ENCODE measurements at places on chromosomes 13 and 19.

DNA sequence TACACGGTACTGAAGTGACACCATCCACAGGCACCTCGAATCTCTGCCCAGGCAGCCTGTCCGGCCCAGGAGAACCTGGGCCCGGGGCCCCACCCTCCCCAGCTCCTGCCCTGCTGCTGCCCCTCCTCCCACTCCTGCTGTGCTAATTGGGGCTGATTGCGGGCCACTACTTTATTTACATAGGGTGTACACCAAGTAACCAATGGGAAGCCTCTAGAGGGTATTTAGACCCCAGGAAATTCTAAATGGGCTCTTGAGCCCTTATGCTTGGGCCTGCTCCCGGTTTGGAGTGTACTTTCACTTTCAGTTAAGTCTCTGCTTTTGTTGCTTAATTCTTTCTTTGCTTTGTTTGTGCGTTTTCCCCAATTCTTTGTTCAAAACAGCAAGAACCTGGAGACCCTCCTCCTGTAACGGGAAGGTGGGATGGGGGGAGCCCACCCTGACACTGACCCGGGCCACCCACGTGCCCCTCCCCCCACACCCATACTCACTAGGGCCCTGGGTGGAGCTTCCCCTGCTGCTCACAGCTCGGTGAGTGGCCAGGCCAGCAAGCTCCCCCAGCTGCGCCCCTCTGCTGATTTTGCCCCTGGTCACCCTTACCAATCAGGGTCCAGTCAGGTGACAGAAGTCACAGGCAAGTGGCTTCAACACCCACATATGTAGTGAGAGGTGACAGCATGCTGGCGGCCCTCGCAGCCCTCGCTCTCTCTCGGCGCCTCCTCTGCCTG lies 9.4 kb downstream of the SCGB2B2 start:
- DNase-seq: no peak

DNA sequence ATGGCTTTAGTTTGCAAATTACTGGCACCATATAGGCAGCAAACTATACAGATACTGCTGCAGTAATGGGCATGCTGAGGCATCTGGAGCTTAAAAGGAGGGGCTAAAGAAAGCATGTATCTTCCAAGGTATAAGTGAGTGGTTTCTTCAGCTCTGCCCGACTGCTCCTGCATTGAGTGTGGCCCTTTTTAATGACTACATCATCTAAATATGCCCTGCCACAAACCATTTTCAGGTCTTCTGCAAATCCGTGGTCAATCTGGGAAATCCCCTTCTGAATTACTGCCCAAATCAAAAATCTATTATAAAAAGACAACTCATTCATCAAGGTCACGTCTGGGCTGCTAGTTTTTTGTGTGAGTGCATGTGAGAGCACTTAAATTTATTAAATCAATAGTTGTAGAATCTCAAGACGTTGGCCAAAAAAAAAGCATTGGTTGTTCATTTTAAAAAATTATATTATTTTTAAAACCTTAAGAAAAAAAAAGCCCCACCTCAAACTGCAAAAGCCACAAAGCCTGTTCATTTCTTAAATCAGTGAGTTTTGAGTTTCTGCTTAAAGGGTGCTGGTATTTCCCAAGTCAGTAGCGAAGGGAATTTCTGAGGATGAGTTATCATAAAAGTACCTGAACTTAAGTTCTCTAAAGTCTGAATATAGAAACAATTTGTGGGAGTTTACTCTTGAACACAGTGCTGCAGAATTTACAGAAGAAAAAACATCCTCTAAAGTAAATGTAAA lies 16.3 kb downstream of the LCP1 start:
- no peak for DNase-seq

GRCh38 chr19:21604351-21604926 lies 99.0 kb downstream of the ZNF429 start:
- DNase-seq: no peak

DNA sequence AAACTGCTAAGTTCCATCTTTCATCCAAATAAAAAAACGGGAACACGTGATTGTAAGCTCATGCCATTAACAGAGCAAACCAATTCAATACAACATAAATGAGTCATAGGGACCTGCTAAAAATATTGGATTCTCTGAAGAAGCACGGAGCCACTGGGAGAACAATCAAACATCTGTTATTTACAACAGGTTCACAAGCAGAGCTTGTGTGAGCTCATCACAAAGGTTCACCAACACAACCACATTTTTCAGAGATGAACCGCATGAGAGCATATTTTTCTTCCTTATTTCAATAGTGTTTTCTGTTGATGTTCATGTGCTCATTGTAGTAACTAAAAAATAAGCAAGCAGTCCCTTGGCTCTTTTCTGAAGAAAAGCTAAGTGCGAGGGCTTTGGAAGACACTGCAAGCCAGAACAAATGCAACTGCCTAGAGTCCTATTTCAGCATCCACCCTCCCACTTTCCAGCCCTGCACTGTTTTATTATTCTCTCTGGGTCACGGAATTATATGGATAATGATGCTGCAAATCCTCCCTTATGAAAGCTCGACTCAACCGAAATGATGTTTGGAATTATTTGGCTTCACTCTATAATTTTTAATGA lies 545.8 kb downstream of the LIG4 start:
- DNase-seq: no peak

DNA sequence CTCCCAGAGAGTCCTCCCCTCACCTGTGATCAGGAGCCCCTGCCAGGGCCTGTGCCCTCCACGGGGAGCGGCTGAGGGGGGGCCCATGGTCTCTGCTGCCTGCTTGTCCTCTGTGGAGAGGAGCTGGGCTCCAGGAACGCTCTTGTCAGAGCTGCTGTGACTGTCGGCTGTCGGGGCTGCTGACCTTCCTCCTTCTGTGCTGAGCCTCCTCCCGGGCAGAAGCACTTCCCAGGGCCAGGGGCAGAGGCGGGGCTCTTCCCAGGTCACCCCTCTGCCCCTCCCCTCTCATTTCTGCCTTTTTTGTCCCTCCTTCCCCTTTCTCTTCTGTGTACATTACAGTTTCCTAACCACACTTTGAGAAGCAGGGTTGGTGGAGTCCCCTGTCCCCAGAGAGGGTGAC lies at the start of gene CEACAM4:
TSS of gene CEACAM4 (minus strand) at position 198 of the 400 bp plus-strand sequence. CDS start at position 87, 111 bp downstream.
- DNase-seq: no peak
